OCI-LY7 (cell line): ENCODE measurements at places on chromosomes 6 and 20.
A peak's percentile ranks its signal among the peaks of the same experiment; 100 is the strongest.

GRCh38 chr6:25417046-25417605 is 138.0 kb downstream of the CARMIL1 start:
- DNase-seq = no peak

GRCh38 chr6:158926414-158926813 is 73.6 kb downstream of the RSPH3 start:
- DNase-seq = no peak

DNA sequence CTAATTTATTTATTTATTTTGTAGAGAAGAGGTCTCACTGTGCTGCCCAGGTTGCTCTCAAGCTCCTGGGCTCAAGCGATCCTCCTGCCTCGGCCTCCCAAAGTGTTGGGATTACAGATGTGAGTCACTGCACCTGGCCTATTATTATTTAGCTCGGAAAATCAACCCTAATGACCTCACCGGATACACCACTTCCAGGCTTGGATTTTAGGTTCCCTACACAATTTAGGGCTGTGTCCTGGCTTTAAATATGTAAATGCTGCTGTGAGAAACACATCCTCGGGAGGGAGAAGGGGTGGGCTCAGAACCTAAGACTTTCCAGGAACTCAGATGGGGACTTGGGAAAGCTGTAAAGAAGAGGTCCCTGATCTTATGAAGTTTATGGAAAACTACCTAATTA is 51.0 kb upstream of the SLC32A1 start:
- no peak for DNase-seq

GRCh38 chr6:75345413-75345812 is 60.8 kb upstream of the TMEM30A start:
- no peak for DNase-seq

DNA sequence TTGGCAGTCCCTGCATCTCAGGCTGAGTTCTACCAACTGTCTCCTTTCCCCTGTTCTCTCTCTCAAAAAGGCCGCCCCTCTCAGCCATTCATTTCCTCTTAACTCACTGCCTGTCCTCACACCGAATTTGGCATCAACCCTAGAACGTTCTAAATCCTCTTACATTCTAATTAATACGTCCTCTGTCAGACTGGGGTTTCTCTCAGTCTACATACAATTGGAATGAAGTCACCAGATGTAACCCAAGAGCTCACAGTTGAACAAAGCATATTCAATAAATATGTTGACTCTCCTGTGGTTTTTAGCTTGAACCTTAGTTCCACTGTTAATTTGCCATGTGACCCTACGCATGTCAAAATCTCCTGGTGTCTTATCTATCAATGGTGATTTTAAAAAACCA is 269.6 kb downstream of the CLIC5 start:
- DNase-seq = no peak

DNA sequence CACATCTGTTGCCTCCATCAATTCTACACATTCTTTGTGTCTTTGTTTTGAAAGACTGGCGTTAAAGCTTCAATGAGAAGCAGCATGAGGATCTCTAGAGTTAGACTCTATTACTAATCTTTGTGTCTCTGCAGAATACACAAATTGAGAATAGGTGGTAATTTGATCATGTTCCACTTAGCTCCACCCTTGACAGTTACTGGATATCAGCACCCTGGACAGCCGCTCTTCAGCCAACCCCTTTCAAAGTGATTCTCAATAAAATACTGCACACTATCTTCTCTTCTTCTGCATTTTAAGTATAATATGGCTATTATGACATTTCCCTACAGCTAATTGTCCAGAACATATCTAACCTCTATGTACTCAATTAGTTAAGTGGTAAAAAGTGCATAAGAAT is 54.3 kb upstream of the CNR1 start:
- peak; percentile 21 for DNase-seq

DNA sequence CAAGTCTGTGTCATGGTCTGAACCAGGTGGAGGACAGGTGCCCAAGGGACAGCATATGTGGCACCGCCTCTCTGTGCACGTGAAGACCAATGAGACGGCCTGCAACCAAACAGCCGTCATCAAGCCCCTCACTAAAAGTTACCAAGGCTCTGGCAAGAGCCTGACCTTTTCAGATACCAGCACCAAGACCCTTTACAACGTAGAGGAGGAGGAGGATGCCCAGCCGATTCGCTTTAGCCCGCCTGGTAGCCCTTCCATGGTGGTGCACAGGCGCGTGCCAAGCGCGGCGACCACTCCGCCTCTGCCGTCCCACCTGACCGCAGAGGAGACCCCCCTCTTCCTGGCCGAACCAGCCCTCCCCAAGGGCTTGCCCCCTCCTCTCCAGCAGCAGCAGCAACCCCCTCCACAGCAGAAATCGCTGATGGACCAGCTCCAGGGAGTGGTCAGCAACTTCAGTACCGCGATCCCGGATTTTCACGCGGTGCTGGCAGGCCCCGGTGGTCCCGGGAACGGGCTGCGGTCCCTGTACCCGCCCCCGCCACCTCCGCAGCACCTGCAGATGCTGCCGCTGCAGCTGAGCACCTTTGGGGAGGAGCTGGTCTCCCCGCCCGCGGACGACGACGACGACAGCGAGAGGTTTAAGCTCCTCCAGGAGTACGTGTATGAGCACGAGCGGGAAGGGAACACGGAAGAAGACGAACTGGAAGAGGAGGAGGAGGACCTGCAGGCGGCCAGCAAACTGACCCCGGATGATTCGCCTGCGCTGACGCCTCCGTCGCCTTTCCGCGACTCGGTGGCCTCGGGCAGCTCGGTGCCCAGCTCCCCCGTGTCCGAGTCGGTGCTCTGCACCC is 109.5 kb upstream of the RAB32 start:
- no peak for DNase-seq

- DNase-seq = no peak
These were observed 173.1 kb upstream of the SSTR4 start for GRCh38 chr20:22861990-22862389.

DNA sequence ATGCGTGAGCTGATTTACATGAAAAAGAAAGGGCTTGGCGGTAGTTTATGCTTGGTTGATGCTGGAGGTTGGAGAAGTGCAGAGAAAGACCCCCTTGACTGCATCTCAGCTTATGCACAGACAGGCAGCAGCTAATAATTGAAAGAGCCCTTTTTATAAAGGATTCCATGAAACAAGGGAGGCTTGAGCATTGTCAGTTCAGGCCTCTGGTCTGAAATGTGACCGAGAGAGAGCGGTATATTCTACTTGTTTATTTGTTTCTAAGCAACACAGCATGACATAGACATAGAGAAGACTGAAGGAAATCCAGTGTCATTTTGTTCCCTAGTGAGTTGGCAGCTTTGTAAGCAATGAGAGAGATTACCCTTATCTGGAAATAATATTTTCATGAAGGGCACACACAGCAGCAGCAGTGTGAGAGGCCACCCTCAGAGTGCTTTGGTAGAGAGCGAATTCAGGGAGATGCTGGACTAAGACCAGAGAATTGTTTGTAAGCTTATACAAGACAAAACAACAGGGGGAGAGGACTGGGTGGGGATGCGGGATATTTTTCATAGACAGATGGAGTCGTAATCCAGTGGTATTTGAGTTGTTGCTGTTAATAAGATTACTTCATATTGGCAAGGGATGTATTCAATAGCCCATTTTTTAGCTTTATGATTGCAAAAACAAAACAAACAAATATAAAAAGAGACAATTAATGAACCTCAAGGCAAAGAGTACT is 34.6 kb upstream of the LAMA2 start:
- DNase-seq = no peak

DNA sequence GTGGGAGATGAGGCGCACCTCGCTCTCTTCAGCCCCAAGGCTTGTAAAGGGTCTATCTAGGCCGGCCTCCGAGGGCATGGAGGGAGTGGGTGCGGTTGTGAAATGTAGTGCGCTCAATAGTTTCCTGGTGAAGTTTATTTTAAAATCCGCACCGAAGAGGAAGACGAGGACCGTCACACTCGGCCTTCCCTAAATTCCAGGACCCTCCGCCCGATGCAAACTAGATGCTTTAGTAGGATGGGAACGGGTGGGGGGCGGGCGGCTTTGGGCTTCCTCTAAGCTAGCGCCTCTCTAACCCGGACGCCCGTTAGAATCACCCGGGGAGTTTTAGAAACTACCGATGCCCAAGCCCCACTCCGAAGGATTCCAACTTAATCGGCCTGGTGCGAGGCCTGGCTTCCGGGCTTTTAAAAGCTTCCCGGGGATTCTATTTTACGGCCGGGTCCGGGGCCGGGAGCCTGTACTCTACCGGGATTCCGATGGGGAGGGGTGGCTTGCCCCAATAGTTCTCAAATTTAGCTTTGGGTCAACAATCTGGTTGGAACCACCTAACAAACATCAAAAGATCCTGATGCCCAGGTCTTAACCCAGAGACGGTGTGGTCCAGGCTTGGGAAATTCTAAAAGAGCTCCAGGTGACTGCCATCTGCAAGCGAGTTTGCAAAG is 548 bp upstream of the BCAS4 start:
- DNase-seq = peak; percentile 36

DNA sequence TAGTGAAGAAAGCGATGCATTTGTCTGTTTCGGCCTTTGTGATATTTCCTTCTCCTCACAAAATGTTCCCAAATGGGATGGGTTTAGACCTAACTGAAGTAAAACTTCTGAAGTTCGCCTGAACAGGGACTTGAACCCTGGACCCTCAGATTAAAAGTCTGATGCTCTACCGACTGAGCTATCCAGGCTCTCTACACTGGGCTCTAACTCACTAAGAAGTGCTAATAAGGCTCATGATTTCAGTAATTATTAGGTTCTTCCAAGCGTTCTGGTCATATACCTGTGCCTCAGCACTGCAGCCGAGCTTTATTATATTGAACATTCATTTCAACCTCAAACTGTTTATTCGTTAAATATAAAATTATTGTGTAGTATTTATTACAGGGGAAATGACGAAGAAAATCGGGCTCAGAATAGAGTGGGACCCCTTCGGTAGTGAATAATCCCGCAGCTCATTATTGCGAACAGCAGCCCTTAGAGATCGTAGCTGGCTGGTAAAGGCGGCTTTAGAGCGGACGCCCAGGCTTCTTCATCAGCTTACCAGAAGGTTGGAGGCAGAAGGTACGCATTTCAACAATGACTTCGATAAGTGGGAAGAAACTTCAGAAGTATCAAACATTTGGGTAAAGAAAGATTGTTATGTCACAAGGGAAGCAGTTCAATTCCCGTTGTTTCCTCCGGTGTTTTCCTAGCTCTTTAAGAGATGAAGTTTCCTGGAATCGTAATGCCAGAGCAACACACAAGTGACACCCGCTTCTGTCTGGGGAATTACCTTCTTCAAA is 119.0 kb upstream of the ZNF184 start:
- DNase-seq = no peak

DNA sequence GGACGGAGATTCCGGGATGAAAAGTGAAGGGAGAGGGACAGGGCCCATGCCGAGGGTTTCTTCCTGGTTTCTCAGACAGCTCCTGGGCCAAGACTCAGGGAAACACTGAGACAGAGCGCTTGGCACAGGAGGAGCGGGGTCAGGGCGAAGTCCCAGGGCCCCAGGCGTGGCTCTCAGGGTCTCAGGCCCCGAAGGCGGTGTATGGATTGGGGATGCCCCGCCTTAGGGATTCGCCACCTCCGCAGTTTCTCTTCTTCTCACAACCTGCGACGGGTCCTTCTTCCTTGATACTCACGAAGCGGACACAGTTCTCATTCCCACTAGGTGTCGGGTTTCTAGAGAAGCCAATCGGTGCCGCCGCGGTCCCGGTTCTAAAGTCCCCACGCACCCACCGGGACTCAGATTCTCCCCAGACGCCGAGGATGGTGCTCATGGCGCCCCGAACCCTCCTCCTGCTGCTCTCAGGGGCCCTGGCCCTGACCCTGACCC is 55.0 kb upstream of the HLA-A start:
- DNase-seq = no peak

GRCh38 chr6:63525186-63525878 is 46.9 kb upstream of the LOC128125822 start:
- DNase-seq = peak; percentile 52

DNA sequence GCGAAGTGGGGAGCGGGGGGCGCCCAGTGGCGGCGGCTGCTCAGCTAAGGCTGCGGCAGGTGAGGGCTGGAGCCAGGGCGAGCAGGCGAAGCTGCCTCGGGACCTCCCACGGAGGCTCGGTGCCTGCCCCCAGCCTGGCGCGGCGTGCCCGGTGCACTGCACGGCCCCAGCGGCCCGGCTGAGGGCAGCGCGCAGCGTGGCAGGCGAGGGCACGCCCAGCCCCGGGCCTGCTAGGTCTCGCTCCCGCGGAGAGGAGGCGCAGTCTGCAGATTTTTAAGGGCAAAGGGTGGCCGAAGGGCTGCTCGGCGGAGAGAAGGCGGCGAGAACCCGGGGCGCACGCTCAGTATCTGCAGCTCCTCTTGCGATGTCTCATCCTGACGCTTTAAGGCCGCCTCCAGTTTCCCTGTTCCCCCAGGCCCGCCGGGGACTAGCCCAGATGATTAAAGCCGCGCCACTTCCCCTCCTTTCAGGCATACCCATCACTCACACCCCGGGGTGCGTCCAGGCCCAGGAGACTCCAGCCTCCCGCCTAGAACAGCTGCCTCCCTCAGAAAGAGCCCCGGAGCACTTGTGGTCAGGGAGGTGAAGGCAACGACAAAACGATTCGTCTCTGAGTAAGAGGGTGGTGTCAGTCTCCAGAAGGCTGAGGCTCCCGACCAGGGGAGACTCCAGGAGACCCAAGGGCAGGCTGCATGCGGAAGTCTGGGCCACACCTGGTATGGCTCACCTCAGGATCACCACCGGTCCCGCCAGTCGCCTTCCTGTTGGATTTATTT is at the start of gene FERMT1:
FERMT1 (minus strand) TSS at position 158 of the 776 bp plus-strand sequence. CDS start 3,476 bp downstream, outside the sequence.
- no peak for DNase-seq

DNA sequence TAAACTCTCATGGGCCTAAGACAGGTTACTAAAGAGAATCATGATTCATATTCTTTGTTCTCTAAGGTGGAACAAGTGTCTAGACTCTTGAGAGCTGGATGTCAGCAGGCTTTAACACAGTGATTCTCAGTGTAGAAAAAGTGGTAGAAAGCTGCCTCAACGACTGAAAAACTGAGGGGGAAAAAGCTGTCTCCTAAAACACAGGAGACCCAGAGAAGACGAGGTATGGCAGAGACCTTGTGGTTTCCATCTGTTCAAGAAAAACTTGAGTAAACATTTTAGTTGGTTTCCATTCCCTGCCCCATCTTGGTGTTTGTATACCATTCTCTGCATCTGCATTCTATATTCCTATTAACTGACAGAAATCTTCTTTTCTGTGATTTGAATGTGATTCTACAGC is 57.6 kb upstream of the MAP3K7 start:
- no peak for DNase-seq

DNA sequence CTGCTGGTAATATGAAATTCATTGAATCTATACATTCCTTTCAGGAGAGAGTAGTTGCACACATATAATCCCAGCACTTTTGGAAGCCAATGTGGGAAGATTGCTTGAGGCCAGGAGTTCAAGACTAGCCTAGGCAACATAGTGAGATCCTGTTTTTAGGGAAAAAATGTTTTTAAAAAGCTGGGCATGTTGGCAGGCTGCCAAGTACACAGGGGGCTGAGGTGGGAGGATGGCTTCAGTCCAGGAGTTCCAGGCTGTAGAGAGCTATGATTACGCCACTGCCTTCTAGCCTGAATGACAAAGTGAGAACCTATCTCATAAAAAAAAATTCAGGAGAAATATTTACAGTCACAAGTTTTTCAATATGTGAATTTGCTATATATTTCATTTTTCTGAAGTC is 71.9 kb downstream of the GRM1 start:
- DNase-seq = no peak
